ENCODE measurements at places on chromosomes 5 and 9.

GRCh38 chr5:171588046-171588445 is 168.6 kb downstream of the FGF18 start:
- no peak for DNase-seq

DNA sequence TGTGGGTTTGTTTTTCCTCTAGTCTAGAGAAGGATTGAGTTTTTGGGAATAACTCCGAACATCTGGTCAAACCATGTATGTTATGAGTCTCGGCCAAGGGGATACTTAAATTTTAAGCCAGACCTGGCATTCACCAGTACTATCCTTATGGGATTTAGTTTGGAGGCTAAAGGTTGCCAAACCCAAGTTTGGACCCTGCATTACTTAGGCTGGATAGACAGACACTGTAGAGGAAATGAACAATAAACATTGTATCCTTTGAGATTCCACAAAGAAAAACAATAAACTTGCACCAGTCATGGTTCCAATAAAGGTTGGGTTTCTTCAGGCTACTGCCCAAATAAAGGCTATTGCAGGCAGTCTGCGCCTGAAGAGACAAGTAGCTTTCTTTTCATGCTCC is 296.7 kb upstream of the MEF2C start:
- no peak for DNase-seq

DNA sequence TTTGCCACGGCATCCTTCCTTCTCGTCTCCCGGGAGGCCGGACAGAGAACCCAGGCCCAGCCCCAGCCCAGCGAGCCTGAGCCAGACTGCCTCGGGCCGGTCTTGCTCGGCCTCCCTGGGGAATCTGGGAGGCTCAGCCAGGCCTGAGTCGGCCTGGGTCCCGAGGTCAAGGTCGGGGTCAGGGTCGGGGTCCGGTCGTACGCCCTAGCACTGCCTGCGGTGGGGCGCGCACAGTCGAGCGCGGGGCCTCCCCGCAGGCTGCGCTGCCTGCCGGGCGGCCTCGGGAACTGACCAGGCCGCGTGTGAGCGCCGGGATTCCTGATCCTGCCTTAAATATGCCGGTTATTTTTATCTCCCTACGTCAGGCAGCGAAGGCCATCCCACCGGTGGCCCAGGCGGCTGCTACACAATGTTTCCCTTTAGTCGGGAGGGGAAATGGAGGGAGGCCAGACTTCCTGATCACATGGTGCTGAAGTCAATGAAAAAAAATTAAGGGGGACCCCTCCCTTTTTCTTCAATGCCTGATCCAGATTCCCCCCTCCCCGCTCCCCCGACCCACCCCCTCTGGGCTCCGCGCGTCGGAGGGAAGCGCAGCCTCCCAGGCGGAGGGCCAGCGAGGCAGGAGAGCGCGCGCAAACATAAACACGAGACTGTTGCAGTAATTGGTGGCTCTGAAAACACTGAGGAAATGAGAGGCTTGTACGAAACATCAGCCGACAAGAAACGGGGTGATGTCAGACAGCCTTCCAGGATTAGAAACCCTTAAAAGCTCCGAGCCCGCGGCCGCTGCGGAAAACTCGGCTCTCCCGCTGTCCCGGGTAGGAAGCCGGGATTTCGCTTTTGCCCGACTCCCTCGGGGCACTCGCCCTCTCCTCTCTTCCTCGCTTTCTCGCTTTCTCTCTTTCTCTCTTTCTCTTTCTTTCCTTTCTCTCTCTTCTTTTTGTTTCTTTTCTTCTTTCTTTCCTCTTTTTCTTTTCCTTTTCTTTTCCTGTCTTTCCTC is 148.2 kb upstream of the KLF4 start:
- DNase-seq: no peak

DNA sequence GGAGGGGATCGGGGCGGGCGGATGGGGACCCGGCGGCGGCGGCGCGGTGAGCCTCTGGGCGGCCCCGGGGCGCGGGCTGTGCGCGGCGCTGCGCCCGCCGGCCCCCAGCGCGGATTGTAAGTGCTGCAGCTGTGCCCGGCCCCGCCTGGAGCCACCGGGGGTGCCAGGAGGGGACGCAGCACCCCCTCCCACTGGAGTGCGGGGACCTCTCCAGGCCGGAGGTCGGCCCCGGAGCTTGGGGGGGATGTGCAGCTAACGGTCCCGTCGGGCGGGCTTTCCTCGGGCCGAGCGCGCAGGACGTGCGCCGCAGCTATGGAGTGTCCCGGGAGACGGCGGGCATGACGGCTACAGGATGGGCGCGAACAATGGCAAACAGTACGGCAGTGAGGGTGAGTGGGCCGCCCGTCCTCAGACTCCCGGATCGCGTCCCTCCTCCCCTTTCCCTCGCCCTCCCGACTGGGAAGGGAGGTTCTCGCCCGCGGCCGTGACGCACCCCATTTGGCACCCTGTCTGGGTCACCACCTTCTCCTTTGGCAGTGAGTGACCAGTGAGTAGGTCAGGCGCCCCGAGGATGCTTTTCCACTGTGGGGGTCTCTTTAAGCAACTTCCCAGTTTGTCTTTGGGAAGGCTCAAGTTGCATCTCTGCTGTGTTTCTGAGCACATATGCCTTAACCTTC is 483 bp downstream of the FBXL7 start:
- DNase-seq: no peak

- no peak for DNase-seq
Measured at GRCh38 chr9:120393386-120394057, 186.4 kb downstream of the CDK5RAP2 start.

DNA sequence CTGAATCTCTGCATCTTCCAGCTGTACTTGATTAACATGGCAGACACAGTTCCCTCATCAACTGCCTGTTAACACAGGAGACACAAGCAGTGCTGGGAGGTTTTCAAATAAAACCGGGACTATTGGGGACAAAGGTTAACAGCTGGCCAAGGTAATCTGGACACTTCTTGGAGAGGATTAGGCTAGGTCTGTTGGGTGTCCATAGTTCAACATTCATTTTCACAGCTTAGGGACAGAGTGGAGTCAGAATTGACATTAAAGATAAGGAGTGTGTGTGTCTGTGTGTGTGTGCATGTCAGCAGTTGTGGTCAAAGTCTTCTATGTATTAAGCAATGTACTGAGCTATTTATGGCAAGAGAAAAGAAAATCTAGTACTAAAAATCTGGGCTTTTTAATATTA is 216.2 kb downstream of the MED10 start:
- DNase-seq: no peak

GRCh38 chr9:14347406-14348122 is 33.6 kb upstream of the NFIB start:
- no peak for DNase-seq

DNA sequence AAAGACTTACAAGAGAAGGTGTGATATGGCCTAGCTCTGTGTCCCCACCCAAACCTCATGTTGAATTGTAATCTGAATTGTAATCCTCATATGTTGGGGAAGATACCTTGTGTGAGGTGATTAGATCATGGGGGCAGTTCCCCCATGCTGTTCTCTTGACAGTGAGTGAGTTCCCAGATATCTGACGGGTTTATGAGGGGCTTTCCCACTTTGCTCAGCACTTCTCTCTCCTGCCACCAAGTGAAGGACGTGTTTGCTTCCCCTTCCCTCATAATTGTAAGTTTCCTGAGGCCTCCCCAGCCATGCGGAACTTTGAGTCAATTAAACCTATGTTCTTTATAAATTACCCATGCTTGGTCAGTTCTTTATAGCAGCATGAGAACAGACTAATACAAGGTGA is 49.0 kb downstream of the CDO1 start:
- no peak for DNase-seq

DNA sequence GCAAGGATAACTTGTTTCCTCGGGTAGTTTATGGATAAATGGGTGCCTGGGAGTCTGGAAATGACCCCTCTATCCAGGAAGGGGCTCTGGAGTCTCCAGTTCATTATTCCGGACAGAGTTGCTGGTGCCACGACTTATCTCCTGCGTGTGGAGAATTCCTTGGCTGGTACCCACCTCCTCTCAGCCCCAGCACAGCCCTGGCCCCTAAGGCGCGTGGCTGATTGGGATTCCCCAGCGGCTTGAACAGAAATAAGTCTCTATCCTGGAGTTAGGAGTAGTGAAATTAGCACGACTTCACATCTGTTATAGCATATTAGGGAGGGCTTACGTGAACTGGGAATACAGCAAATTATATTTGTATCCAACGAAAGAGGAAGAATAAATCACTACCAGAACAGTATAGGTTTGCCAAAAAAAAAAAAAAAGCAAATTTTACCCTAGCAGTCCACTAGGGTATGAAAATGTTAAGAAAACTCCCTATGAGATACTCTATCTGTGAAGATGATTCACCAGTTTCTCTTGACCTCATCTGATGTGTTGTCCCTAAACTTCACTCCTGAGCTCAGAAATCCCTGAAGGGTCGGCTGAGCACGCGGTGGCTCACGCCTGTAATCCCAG is 172.5 kb upstream of the OTULINL start:
- DNase-seq: no peak

- no peak for DNase-seq
Measured at GRCh38 chr9:26324786-26325443, 567.7 kb downstream of the CAAP1 start.

- no peak for DNase-seq
Measured at GRCh38 chr9:116141864-116142561, 11.6 kb upstream of the PAPPA start.

GRCh38 chr5:61603211-61603908 is 271.3 kb downstream of the ZSWIM6 start:
- no peak for DNase-seq

DNA sequence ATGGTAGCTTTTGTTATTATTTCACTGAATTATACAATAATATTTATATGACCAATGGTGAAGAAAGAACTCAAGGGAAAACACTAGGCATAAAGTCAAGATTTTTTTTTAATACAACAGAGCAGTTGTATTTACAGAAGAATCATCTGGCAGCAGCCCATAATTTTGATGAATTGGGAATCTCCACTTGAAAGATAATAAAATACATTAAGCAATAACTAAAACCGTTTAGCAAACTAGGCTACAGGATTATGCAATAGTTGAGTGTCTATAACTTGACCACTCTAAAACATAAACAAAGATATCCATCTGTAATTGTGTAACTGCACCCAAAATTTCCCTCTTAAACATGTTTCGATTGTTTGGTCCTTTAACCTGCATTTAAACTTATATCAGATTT is 80.8 kb downstream of the SNCAIP start:
- DNase-seq: no peak
